ENCODE measurements at places on chromosomes 5 and 9.
A peak's percentile ranks its signal among the peaks of the same experiment; 100 is the strongest.

GRCh38 chr5:139651043-139651834 is 3.1 kb downstream of the CXXC5 start:
- DNase-seq = peak; percentile 69

DNA sequence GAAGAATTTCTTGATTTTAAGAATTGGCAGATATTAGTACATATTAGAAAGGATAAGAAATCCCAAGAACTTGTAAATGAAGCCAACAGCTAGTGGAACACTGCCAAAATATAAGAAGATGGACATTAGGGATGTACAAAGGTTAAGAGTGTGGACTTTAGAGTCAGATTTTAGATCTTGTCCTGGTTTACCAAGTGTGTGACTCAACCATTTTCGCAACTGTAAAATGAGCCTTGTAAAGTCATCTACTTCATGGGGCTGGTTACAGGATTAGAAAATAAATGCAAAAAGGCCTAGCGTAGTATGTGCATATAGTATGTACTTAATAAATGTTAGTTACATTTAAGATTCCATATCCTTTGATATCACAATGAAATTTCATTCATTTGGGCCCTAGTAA is 260.0 kb downstream of the RAB3C start:
- DNase-seq = no peak

GRCh38 chr5:15079566-15079965 is 208.0 kb upstream of the ANKH start:
- no peak for DNase-seq

DNA sequence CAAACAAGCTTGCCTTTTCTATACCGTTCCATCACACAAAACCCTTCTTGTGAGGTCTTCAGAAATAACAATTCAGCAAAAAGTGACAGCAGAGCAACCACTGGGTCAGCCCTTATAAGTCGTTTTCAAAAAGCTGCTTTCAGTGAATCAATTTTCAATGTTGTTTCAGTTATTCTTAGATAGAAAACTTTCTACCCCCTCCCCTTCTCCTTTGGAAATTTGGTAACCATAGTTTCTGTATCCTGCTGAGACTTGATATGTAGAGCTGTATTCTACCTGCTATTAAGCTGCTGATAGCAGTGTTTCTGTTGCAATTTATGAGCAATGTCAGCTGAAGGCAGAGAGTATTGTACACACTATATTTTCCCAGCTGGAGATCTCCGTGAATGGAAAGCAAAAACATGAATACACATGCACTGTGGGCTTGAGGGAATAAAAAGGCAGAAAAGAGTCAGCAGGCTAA is 75.7 kb downstream of the ZNF608 start:
- DNase-seq = no peak

GRCh38 chr5:176704355-176704754 is 57.1 kb downstream of the TSPAN17 start:
- DNase-seq = no peak

DNA sequence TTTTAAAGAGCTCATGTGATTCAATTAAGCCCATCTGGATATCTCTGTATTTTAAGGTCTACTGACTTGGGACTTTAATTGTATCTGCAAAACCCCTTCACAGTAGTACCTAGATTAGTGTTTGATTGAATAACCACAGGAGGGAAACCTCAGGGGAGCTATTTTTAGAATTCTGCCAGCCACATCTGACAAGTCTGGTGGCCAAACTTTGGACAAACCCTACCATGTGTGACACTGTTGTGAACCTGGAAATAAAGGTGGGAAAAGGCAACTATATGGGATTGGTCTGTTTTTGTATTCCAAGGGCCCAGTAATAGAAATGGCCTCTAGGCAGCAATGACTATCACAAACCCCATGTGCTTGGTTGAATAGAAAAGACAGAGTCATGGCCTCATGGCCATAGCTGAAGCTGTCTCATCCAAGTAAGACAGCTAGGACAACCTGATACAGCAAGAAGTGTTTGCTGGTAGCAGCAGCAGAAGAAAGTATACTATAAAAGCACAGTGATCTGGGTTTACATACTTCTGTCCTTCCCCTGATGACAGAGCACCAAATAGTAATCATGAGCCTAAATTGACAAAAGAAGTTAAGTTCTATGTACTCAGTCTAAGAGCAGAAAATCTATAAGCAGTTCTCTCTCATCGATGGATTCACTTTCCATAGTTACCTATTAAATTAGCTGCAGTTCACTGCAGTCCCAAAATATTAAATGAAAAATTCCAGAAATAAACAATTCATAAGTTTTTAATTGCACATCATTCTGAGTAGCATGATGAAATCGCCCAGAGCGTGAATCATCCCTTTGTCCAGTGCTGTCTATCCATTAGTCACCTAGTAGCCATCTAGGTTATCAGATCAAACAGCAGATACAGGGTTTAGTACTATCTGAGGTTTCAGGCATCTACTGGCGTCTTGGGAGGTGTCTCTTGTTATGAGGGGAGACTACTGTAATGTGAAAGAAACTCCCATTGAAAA is 189.8 kb downstream of the ARHGAP26 start:
- DNase-seq = peak; percentile 58

- DNase-seq = no peak
Observed at GRCh38 chr5:10293907-10294662, 13.6 kb downstream of the CMBL start.

DNA sequence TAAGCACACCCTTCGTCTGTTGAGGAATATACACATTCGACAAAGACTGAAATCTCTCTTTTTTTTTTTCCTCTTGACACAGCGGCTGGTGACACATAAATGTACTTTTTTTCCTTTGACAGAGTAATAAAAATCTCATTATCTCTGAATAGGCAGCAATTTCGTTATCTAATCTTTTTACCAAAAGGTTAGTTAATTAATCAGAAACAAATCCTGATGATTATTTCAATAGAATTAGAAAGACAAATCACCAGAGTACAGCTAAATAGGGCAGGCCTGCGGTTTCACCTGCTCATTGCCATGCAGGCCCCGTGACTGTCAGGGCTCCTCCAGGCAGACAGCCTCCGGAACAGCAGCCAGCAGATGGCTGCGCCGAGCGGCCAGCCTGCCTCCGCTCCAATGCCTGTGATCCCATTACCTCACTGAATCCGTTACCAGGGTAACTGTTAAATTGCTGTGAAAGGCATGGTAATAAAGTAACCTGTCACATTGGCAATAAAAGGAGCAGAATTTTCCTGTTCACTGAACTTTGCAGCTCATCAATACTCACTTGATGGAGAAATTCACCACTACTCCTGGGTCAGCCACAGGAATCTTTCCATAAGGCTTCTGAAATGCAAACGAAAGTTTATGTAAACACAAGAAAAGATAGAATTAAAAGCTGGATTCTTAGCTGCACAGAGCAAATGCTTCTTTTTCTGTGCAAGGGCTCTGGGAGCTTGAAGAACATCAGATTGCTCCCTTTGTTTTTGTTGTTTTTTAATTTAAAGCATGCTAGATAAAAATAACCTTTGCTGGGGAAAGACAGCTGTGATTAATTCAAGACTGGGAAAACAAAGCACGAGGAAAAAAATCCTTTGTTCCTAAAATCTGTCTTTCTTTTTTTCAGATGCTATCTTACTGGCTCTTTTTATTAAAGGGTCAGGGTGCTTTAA is 666.4 kb upstream of the ZNF608 start:
- DNase-seq = peak; percentile 60

DNA sequence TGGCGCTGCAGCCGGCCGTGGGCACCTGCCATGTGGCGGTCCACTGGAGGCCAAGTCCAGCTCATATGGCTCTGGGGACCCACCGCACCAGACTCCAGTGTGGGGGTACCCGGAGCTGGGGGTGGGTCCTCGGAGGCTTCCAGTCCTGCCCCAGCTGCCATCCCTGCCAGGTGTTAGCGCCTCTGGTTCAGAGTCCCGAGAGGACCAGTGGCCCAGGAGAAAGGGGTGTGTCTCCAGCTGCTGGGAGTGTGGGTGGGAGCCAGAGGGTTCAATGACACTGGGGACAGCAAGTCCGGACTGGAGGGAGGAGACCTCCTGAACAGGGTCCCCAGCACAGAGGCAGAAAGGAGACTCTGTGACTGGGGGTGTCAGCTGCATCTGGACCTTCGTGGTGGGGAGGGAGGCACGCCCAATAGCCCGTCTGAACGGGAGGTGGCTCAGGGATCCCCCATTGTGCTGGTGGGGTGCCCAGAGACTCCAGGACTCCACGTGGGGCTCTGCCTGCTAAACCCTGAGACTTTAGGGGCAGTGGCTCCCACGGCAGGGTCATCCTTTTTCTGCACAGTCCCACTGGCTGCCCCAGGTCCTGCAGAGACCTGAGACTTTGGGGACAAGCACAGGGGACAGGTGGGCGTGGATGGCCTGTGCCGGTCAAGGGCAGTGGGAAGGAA is 2.4 kb upstream of the AHRR start:
- no peak for DNase-seq

- no peak for DNase-seq
Observed at GRCh38 chr5:68740226-68740910, 353.4 kb upstream of the SLC30A5 start.

DNA sequence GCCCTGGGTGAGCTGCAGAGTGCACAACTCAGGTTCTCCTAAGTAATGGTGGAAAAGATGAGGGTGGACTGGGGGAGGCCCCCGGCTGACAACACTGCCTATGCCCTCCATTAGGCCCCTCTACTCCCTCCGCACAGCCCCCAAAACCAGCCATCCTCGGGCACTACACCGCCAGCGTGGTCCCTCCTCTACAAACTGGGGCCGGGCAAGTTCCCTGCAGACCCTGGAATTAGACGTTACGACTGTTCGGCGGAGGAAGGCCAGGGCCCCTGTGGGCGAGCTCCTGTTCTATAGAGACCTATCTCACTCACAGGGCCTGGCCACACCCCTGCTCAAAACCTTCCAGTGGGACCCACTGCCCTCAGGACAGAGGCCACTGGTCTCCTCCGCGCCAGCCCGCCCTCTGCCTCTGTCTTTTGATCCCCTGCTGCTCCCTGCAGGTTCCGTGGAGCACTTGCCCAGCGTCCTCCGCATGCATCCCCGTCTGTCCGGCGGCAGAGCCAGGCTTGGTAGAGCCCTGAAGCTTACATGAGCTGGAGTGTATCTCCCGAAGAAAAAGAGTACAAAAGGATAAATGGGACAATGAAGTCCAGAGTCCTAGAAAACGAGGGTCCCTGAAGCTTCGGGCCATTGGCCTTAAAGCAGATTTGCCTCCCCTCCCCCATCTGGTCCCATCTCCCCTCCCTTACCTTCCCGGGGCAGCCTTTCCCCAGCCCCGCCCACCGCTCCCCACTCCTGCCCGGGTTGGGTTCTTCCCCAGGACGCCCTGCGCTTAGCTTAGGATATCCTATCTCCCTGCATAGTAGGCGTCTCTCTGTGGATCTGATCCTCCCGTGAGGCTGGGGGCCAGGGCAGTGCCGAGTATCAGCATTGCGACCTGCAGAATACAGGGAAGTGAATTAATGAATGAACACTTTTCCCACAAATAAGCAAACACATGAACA is 71.3 kb downstream of the HRH2 start:
- no peak for DNase-seq

- DNase-seq = no peak
Observed at GRCh38 chr5:64347309-64347708, 158.5 kb upstream of the RGS7BP start.

DNA sequence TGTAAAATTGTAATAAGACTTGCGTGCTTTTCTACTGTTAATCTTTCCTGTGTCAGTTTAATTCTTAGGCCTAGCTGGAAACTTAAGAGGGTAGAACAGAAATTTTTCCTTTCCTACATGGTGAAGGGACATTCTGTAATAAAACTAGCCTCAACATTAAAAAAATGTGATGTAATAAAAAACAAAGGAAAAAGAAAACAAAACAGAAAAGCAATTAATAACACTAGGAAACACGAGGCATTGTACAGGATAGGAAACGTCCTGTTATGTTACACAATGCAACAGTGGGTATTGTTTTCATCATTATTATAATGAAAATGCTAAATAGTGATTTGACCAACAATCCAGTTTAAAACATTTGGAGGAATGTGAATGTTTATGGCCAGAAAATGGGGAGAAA is 47.8 kb downstream of the FXN start:
- DNase-seq = no peak

- no peak for DNase-seq
Observed at GRCh38 chr9:5895782-5896181, 5.1 kb downstream of the MLANA start.

DNA sequence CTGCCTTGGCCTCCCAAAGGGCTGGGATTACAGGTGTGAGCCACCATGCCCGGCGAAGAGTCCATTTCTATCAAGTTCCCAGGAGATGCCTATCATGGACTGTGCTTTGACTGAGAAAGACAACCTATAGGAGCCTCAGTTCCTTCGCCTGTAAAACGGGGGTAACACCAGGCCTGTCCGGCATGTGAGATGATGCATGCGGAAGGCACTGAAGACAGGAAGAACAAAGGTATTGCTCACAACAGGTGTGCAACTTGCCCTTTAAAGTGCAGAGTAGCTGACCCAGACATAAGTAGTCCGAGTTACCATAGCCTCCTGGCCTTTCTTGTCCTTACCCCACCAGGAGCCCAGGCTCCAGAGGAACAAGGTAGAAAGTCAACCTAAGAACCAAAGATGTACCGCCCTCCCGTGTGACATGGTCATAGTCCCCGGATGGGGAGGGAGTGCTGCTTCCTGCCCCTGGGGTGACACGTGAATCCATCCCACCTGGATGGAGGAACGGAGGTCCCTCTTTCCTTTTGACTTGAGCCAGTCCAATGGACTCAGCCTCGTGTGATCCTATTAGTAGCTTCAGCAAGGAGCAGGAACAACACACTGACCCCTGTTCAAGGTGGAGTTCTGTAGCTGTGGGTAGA is 60.3 kb downstream of the HSPA4 start:
- no peak for DNase-seq

DNA sequence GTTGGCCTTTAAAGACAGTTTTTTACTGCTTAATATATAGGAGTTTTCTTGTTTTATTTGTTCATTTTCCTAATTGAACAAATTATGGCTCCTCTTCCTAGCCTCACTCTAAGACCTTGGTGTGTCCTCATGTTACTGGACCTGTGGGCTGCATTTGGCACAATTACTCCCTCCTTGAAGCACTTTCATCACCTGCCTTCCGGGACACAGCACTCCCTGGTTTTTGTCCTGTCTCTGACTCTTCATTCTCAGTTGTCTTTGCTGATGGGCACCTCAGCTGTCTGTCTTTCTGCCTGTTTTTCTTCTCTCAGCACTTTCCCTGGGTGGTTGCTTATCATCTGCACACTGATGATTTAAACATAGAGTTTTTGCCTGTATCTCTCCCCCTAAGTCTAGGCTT is 13.6 kb downstream of the GTF3C4 start:
- DNase-seq = no peak
